ENCODE measurements at places on chromosomes 12 and 14. TPM values are rescaled to one million over a fixed set of nuclear protein-coding genes. Genes with fewer than 3 reads are reported as not detected.
A peak's percentile ranks its signal among the peaks of the same experiment; 100 is the strongest.

- peak; percentile 86 for DNase-seq
These were observed at the start of gene GALNT4 for GRCh38 chr12:89524541-89525304. Gene GALNT4 (minus strand): TSS chr12:89524796. CDS start chr12:89524549, 247 bp downstream.

- DNase-seq: peak; percentile 54
These were observed 21.9 kb upstream of the IFT81 start for GRCh38 chr12:110102255-110102654.

DNA sequence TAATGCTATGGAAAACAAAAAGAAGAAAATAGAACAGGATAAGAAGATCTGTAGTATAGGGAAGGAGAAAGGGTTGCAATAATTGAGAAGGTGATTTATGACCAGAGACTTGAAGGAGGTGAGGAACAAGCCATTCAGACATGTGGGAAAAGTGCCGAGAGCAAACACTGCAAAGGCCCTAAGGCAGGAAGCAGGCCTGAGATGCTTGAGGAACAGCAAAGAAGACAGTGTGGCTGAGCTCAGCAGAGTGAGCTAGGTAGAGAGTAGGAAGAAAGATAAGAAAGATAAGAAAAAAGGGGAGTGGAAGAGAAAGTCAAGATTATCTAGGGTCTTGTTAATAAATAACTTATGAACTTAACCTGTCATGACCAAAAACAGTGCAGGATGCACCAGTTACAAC is 671.8 kb downstream of the RPS29 start:
- no peak for DNase-seq

CLEC1A gene
- not detected for total RNA-seq

SLC41A2 gene
- total RNA-seq: 2.0 TPM

LMNTD1 gene
- total RNA-seq: not detected

ITPR2 gene
- total RNA-seq: 34.6 TPM

Data from activated CD8-positive, alpha-beta T cell treated with anti-CD3 and anti-CD28 coated beads, Interleukin-2, amount 10 ng/mL, durations not matched to agents 7 days and 5 days (primary cell).